ENCODE measurements at places on chromosomes 2 and 18.

DNA sequence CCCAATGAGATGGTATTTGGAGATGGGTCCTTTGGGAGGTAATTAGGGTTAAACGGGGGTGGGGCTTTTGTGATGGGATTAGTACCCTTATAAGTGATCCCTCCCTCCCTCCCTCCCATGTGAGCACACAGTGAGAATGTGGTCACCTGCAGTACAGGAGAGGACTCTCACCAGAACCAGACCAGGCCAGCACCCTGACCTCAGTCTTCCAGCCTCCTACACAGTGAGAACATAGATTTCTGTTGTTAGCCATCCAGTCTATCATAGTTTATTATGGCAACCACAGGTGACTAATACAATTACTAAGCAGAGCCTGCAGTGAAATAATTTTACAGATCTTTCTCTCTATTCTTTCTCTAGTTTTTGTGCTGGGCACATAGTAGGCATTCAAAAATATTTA lies 137.7 kb upstream of the PKDCC start:
- no peak for DNase-seq

- DNase-seq, result no peak
Measured at GRCh38 chr2:153802671-153803070, 69.1 kb upstream of the GALNT13 start.

DNA sequence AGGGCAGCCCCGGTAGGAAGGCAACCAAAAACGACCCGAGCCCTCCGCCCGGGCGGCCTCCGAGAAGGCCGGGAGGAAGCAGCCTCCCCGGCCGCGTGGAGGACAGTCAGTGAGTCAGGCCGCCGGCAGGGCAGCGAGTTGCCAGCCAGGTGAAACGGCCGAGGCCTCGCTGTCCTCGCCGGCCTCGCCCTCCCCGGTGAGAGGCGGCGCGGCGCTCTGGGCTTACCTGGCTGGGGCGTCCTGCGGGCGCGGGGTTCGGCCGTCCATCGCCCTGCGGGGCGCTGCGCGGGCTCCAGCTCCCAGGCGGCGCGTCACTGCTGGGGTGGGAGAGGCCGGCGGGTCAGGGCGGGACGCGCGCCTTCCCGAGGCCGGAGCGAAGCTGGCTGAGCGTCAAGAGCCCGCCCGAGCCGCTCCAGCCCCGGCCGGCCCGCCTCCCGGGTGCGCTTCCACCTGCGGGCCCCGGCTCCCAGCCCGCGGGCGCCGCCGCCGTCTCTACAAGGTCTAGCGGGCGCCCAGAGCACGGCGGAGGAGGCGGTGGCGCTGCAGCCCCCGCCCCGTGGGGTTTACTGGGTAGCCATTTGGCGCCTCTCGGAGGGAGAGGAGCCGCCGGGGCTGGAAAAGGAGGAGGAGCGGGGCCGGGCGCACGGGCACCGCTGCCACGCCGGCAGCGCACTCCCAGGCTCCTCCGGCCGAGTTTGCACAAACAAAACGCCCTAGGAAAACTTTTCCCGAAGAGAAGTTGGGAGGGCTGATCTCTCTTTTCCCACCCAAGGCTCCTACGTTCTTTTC lies 499 bp downstream of the COBLL1 start:
- DNase-seq, result no peak

- DNase-seq, result no peak
Measured at GRCh38 chr18:69648486-69648885, 247.8 kb downstream of the DOK6 start.

GRCh38 chr2:233980955-233981561 lies 63.9 kb downstream of the TRPM8 start:
- no peak for DNase-seq

DNA sequence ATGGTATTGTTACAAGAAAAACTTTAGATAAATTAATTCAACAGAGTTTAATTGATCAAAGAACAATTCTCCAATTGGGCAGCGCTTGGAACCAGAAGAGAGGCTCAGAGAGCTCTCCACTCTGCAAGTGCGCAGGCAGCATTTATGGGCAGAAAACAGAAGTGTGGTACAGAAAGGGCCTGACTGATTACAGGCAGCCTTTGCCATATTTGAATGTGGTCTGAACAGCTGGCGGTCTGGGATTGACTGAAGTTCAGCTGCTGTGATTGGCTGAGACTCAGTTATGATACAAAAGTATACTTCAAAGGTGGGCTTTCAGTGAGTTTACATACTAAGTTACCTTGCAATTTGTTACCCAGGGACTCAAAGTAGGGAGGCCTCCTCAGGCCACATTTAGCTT lies 301.3 kb upstream of the ID2 start:
- DNase-seq, result no peak

GRCh38 chr18:23359421-23359820 lies 93.7 kb upstream of the RIOK3 start:
- DNase-seq, result no peak

GRCh38 chr2:29990129-29990528 lies 68.7 kb upstream of the ALK start:
- no peak for DNase-seq

DNA sequence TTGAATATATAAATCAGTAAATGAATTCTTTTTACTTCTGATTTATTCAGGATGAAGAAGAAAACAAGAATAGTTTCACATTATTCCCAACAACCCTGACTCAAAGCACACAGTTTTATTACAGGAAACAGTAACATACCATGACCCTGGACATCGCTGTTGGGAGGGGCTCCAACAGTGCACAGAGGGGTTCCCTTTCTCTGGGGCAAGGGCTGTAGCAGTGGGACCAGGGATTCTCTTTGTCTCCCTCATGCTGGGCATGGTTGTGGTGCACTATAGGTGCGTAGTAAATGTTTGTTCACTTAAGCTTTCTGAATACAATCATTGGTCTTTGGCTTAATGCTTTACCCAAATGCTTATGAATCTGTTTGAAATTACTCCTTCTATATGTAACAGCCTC lies 189.4 kb downstream of the BCL2 start:
- no peak for DNase-seq

GRCh38 chr18:8788503-8789429 lies 83.4 kb downstream of the MTCL1 start:
- DNase-seq, result no peak

GRCh38 chr2:112869258-112869842 lies 32.8 kb upstream of the IL1B start:
- no peak for DNase-seq

DNA sequence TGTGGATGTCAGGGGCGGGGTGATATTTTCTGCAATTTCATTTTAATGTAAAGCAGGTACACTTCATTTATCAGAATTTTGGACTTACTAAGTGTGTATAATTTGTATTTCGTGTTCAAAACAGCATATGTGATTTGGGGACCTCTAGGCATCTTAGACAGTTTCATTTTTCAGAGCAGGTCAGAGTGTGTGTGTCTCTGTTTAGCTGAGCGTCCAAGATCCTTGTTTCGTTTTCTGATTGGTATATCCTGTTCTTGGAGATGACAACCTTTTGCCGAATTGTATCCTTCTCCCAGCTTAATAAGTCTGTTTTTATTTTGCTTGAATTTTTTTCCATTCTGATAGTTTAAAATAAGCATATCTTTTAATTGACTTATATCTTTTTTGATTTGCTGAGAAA lies 128.3 kb downstream of the KCNJ3 start:
- DNase-seq, result no peak

- DNase-seq, result no peak
Measured at GRCh38 chr2:200509235-200509611, 645 bp downstream of the KCTD18 start.

DNA sequence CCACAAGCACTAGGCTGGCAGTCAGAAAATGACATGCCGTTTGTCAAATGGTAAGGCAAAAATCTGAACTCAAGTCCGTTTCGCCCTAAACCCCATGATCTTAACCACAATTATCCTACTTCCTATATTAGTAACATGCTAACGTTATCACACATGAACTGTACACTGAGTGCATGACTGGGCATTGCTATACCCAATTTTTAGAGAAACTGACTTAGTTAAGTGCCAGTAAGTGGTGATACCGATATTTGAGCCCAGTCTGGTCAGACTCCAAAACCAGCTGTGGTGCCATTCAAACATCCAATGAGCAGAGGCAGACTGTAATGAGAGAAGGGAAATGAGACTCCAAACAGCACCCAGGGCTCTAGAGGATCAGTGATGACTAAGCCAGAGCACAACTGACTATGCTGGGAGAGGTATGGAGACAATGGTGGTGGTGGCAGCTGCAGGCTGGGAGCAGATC lies 311.7 kb upstream of the PKDCC start:
- DNase-seq, result no peak

Measured in stimulated activated CD8-positive, alpha-beta memory T cell treated with anti-CD3 and anti-CD28 coated beads, Interleukin-7, amount 100 ng/mL, for 1 hour (primary cell).